ENCODE measurements at places on chromosomes 6 and 20.

GRCh38 chr6:16216501-16217155, 21.8 kb upstream of the GMPR start:
- DNase-seq: no peak

DNA sequence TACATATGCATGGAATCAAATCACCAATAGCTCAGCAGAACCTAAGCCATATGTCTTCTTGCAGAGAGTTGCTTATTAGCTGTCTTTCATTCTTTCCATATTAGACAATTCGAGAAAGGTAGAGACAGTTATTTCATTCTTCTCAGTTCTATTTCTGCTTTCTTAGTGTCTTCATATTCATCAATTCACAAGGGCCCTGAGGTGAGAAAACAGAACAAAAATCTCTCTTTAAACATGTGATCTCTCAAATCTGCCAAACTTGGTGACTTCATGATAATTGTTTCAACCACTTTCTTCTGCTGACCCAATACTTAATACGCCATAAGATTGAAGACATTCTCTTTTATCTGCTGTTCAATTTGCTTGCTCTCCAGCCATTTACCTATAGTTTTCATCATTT, 229.7 kb upstream of the MARCKS start:
- DNase-seq: no peak

- DNase-seq: no peak
Measured at GRCh38 chr6:100078509-100078908, 84.5 kb upstream of the MCHR2 start.

DNA sequence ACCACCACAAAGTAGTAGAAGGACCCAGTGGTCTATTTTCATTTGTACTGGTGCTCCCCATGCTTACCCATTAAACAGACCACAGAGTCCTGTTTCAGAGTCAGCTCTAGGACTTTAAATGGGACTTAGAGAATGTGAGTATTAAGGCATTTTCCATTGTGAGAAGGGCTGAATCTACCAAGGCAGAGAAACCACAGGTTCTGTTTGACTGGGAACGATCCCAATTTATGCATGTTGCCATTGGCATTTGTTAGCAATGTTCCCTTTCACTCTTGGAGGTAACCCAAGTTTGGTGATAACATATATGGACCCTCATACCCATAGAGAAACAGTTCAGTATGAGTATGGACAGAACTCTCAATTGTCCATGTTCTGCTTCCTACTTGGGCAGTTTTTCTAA, 672.8 kb downstream of the KIF16B start:
- no peak for DNase-seq

- DNase-seq: no peak
Measured at GRCh38 chr6:170019818-170020583, 268.6 kb downstream of the ERMARD start.

GRCh38 chr6:107743311-107743710, 80.8 kb downstream of the SCML4 start:
- DNase-seq: no peak

GRCh38 chr20:6265204-6265904, 142.5 kb upstream of the FERMT1 start:
- peak; percentile 77 for DNase-seq

GRCh38 chr6:21132856-21133838, 460.4 kb upstream of the SOX4 start:
- peak; percentile 48 for DNase-seq

DNA sequence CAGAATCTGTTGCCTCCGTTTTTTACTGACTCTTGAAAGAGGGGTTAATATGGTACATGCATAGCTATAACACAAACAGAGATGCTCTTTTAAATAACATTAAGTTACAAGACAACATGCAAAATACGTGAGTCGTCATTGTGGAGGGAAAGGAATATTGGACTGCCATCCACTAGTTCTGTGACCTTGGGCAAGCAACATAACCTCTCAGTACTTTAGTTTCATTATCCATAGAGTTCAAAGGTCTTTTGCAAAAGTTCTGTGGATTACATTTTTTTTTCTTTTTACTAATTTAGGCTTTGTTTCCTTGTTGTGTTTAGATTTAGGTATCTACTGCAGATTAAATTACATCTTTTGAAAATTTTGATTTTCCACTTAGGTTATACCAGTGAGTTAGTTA, 70.5 kb downstream of the MACROD2 start:
- no peak for DNase-seq

GRCh38 chr6:31270788-31271640, 878 bp downstream of the HLA-C start:
- no peak for DNase-seq

DNA sequence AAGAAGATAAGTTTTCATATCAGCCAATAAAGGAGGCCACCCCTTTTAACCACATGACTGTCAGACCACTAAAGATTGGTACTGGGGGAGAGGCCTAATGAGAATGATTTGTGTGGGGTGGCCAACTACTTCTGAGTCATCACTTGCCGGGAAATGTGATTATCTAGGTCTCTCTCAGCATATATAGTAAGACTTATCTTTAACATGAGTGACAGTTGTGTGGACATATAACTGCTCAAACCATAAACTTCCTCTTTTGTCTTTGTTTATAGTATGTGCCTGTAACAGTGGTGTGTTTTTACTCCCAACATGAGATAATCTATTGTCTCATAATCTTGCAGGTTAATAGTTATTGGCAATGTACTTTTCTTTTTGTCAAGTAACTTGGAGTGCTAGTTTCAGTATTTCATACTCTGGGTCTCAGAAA, 312.4 kb downstream of the CDKAL1 start:
- DNase-seq: no peak

DNA sequence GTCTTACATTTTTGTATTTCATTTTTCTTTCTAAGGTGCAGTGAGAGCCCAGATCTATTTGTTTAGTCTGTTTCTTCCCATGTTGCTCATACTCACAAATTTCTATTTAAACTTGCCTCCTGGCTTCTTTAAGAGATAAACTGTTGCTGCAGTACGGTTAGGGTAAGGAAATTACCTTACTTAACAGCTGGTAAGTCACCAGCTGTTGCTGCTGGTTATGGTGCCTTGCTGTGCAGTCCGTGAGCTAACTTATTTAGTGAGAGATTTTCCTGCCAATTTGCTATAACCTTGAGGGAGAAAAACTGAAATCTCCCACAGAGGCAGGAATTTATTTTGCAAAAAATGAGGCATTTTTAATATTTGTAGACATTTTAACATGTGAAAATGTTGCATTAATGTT, 261.0 kb downstream of the UST start:
- DNase-seq: no peak

GRCh38 chr6:170093276-170093657, 197.6 kb downstream of the DLL1 start:
- no peak for DNase-seq

DNA sequence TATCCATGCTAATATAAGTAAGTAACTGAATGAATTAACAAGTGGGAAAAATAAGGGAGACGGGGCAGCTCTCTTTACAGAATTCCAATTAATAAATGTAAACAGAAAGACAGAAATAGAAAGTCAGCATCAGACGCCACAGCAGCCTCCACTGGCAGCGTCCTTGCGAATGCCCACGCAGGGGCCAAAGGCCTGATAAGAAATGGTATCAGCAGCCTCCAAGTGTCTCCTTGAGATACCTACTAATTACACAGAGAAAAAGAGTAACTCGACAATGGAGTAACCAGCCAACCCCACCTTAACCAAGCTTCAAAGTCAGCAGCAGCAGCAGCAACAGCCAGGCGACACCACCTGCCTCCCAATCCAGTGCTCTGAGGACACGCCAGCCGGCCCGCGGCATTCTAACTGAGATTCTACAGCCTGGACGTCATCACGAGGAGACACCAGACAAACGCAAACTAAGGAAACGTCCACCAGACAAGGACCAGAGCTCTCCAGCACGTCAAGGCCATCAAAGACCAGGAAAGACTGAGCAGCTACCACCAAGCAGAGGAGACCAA, 78.8 kb downstream of the TAF4 start:
- DNase-seq: no peak

DNA sequence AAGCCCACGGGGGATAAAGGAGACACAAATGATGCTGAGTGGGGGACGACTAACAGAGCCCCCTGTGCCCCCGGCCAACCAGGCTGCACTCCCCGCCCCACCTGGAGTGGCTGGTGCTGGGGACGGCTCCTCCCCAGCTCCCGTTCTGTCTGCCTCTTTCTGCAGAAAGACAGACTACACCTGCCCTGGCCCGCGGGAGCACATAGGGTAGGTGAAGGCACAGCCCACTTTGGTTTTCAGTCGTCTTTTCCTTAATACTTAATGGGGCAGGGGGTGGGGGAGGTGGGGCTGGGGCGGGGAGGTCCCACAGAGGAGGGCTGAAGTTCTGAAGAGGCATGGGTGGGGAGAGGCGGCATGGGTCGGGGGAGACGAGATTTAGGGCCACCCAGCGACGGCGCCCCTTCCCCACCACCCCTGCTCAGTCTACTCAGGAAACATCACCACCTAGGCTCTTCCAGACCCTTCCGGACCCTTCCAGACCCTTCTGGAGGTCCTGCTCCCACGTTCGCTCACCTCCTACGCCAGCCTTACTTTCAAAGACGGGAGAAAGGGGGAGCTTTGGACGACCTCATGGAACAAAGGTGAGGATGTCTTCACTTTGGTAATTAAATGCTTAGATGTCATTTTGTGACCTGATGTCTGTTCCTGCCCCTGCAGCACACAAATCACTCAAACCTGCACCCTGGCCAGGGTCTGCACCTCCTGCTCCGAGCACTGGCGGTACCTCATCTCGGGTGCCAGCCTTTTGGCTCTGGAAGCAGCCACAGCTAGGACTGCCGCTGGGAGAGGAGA, 21.2 kb upstream of the FRMD1 start:
- no peak for DNase-seq

GRCh38 chr20:17568972-17569521, 828 bp upstream of the DSTN start:
- peak; percentile 59 for DNase-seq

- DNase-seq: no peak
Measured at GRCh38 chr6:81890846-81891245, 138.4 kb upstream of the TENT5A start.

DNA sequence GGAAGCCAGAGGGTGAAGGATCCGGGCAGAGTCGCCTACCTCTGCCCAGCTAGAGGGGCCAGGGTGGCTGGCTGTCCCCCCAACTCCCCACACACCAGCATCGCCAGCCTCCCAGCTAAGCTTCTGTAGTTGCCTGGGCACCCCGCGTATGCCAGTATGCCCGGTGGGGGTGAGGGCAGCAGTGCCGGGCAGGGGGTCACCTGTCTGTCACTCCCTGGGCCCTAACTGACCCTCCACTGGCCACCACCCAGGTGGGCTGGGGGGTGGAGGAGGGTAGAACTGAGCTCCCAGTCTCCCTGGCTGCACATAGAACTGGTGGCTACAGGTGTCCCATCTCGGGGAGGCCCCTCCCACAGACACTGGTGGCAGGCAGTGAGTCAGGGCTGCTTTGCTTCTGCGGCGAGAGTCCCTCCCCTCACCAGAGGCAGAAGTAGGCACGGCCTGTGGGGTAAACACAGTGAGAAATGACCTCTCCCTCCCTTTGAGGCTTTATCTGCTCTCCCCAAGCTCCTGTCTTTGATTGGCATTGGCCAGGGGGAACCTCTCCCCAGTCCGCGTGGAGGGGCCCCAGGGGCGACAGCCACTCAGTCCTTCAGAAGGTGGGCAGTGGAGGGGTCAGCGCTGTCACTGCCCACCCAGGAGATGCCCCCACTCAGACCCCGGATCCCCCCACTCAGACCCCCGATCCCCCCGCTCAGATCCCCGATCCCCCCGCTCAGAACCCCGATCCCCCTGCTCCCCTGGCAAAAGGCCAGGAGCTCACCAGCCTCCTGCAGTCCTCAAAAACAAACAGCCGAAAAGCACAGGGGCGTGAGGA, 2.5 kb downstream of the NTSR1 start:
- no peak for DNase-seq

DNA sequence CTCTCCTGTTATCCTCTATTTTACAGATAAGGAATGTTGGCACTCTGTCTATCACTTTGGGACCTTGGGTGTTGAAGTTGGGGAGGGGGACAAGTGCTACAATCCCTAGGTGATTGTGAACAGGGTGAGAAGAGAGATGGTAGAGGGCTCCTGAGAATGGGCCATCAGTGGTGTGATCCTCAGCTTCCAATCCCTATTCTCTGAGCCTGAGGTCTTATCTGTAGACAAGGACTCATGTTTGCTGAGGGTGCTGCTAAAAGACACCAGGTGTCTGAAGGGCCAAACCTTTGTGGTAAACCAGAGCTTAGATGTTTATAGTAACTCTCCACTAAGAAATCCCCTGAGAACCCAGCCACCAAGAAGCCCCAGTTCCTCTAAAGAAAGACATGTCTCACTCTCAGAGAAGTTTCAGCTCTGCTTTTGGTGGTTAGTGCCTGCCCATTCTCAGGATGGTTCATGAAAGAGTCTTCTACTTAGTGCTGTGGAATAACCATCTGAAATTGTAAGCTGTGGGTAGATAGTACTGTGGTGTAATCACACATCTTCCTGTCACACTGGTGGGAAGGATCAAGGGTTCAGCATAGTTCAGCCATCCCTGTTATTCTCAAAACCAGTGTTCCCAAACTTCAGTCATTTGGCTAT, 58.2 kb upstream of the IL20RA start:
- no peak for DNase-seq

DNA sequence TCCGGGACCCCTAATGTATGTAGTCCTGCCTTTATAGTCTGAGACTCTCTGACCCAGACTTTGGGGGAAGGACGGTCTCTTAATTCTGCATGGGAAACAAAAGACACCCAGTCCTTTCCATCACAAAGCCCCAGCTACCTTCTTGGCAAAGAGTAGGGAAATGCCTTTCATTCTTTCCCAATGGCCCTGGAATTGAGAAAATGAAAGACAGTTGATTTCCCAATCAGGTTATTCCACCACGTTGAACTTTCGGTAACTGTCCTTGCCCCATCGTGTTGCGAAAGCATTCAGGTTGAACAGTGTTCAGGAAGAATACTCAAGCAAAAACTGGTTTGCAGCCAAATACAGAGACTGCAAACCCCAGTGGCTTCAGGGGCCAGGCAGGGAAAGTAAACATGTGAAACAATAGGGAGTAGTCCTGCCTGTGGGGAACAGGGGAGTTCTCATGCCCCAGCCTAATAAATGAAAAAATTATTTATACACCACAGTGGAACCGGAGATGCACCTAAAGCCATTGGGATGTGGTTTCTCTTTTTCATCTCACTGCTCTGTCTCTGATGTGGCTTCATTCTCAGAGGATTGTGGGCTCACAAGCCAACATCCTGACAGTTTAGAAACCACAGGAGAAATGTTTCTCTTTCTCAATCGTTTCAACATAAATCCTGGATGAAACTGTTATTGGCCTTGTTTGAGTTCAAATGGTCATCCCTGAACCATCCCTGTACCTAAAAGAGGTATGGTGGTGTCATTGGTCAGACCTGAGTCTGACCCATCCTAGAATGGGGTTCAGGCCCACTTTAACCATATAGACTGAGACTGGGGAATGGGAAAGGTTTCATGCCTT, 44.2 kb upstream of the SLC9A8 start:
- peak; percentile 13 for DNase-seq

Data from SHP77 treated with DMSO at 0.1 percent for 48 hours (cell line).